T1000 (cell line): ENCODE measurements at places on chromosomes 1 and 21.

GRCh38 chr1:4027492-4028138 lies 127.5 kb upstream of the C1orf174 start:
- DNase-seq, result no peak

DNA sequence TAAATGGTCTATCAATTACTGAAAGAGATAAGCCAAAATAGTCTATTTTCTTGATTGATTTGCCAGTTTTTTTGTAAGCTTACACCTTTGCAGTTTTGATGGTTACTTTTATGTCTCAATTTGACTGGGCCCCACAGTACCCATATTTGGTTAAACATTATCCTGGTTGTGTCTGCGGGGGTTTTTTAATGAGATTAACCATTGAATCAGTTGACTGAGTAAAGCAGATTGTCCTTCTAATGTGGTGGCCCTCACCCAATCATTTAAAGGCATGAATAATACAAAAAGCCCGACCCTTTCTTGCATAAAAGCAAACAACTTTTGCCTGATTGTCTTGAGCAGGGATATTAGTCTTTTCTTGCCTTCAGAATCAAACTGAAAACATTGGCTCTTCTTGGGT lies 650.0 kb upstream of the RGS18 start:
- DNase-seq, result no peak

DNA sequence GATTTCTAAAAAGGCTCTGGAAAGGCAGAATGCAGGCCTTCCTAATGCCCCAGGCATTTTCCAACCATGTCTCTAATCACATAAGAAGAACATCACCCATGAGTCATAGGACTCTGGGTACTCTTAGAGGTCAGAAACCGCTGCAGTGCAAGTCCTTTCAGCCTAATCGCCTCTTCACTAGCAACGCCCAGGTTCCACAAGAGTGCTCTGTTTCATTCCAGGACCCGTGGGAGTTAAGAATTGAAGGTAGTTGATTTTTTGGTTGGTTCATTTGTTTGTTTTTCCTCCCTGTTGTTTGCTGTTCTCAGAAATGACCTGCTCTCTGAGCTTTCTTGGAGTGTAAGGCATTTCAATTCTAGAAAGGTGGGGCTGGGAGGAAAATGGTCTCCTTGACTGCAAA lies 123.2 kb downstream of the NR5A2 start:
- DNase-seq, result peak; percentile 44

- DNase-seq, result no peak
These were observed 79.2 kb upstream of the SAMD11 start for GRCh38 chr1:844472-845026.

DNA sequence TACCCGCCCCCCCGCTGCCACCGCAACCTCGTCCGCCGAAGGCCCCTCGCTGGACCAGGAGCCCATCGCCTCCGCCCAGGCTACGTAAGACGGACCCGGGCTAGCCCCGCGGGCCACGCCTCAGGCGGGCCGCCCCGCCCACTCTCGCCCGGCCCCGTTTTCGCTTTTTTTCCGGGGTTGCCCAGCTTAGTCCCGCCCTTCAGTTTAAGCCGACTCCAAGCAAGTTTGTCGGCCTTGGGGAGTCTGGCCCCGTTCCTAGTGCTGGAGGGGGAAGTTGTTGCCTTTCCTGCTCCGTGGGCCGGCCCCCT lies 3.0 kb downstream of the RUSC1 start:
- DNase-seq, result peak; percentile 68

DNA sequence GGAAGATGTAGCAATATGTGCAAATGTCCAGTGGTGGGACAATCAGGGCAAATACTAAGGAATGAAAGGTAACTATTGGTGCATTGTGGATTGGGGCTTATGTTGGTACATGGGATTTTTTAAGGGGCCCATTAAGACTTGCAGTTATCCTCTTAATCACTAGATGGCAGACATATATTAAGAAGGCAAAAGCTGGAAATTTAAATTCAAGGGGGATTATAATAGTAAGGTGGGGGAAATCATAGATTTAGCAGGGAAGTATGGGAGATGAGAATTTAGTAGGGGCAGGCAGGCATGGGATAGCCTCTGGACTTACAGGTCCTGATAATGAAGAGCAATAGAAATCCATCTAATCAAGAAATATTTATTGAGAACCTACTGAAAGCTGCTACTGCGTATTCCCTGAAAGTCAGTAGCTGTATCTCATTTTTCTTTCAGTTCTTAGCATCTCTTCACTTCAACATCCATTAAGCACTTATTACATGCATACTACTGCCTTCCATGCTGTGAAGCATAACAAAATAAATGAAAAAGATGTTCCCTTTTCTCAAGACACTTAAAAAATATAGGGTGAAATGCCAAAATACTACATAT lies 251.8 kb downstream of the CRB1 start:
- DNase-seq, result no peak

DNA sequence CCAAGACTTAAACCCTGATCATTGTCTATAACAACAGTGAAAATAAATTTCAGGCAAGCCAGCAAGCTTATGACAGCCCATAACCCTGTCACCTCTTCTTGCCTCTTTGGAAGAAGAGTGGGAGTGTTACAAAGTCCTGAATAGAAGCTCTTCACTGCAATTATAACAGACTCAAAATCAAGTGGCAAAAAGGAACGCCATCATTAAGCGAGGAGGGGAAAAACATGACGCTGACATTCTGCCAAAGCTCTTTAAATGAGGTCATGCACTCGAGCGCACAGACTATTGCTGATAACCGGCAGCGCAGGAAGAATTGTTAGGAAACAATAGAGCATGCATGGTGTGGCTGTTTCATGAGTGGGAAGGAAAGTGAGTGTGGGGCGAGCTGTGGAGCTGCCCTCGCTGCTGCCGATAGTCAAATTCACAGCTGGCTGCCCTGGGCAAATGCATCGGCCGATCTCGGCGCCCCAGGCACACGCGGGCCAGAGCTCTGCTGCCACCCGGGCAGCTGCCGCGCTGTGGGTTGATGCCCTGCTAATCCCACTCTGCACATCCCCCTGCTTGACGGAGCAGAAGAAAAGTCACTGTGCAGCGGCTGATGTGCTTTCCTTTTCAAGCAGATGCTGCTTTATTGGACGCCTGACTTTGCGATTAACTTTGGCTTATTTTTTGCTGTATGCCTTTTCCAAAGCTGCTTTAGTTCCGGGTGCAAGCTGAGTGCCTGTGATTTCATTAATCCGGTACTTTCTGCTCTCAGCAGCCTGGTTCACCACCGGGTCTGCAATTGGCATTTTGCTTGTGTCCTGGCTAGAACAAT lies 102.4 kb upstream of the ST6GALNAC5 start:
- no peak for DNase-seq

GRCh38 chr1:11838349-11839272 lies 9.0 kb downstream of the NPPA start:
- DNase-seq, result peak; percentile 43

- DNase-seq, result no peak
These were observed 56.9 kb downstream of the PTPRF start for GRCh38 chr1:43587594-43587993.

DNA sequence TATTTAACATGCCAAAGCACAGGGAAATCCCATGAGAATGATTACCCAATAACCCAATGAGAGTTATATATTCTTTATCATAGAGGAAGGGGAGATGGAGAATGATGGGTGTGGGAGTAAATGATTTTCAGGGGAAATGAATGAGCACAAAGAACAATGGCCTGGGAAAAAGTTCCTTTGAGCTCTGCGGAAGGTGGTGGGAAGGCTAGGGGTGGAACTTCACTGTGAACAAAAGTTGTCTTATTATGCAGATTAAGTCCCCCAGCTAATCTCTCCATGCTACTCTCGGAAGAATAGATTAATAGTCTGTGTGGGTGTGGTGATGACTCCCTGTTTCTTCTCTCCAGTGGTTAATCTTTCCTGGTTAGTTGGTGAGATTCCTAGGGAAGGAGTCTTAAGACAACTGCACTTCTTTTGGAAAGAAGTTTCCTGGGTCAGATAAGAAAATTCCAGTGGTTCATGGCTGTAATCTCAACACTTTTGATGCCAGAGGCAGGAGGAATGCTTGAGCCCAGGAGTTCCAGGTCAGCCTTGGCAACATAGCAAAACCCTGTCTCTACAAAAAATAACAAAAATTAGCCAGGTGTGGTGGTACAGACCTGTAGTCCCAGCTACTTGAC lies 71.6 kb downstream of the DNTTIP2 start:
- no peak for DNase-seq

GRCh38 chr21:31426235-31426797 lies 82.3 kb upstream of the TIAM1 start:
- no peak for DNase-seq

- no peak for DNase-seq
These were observed 3.1 kb upstream of the DDAH1 start for GRCh38 chr1:85467929-85468540.

DNA sequence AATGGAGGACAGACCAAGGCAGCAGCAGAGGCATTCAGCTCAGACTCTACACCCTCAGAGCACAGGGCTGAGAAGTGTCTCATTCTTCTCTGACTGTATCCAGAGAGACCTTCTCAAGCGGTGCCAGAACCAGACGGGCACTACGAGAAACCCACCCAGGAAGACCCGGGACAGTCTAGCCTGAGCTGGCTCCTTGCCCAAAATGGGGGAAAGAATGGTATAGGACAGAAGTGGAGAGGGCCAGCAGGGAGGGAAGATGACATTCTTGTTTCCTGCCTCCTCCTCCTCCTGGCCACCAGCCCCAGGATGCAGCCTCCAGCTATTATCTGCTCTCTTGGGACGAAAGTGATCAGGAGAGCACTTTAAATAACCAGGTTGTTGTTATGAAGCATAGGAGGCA lies 22.6 kb upstream of the PRELP start:
- no peak for DNase-seq

- no peak for DNase-seq
These were observed 69.6 kb upstream of the SGIP1 start for GRCh38 chr1:66464351-66464750.

DNA sequence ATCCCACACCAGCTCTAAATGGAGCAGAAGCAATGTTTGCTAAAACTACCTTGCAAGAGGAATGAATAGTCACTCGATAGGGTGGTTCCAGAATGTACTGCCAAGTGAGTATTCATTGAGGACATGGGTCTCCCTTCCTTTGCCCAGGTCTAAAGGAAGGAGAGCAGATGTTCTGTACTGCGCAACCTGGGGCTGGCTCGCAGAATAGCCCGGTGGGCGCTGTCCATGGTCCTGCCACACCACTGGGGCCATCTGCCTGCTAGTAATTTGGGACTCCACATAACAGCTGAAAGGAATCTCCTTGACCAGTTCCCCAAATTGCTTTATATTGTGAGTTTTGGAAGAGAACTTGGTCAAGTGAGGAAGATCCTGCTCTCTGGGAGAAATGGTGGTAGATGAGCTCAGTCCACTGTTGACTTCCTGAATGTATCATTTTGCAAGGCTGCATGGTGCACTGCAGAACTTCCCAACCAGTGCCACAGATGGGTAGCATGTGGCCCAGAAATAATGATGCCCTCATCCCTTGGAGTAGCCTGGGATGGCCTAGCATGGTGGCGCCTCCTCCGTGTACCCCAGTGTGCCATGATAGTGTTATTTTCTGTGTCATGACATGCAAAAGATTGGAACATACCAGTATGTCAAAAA lies 5.7 kb downstream of the SLC6A17 start:
- DNase-seq, result peak; percentile 41

- DNase-seq, result no peak
These were observed 20.0 kb upstream of the CLIC6 start for GRCh38 chr21:34648739-34649297.

- DNase-seq, result no peak
These were observed 85.9 kb downstream of the TCP10L start for GRCh38 chr21:32499249-32500055.

DNA sequence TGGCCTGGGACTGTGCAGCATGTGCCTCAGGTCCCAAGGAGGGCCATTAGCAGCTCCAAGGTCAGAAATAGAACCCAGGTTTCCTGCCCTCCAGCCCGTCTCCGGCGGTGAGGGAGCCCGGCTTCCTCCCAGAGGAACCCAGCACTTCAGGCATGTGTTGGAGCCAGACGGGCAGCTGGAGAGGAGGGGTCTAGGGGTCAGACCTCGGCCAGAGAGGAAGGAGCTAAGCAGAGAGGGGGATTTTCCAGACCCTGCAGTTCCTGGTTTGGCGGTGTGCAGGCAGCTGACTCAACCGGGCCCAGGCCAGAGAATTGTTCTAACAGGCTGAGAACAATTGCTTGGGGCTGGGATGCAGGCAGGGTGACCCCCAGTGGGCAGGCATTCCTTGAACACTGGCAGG lies 37.1 kb downstream of the HSPG2 start:
- DNase-seq, result no peak

- no peak for DNase-seq
These were observed 166.7 kb downstream of the ADGRL4 start for GRCh38 chr1:78839704-78840277.

GRCh38 chr21:34936883-34937563 lies 112.1 kb downstream of the RUNX1 start:
- no peak for DNase-seq

DNA sequence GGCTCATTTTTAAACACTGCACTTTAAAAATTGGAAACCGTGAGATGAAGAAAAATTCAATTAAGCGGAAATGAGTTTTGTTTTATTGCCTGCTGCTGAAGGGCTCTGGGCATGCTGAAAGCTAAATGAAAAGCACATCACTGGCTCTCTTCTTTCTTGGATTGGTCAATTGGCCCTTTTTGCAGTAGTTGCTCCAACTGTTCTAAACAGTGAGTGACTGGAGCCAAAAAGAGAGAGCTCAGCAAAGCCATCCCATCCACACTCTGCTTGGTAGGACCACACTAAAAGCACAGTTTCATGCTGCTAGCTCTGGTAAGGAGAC lies 48.1 kb downstream of the LHX4 start:
- DNase-seq, result no peak

- no peak for DNase-seq
These were observed 63.0 kb downstream of the RAP1GAP start for GRCh38 chr1:21605964-21606705.

- no peak for DNase-seq
These were observed 132.8 kb downstream of the CASZ1 start for GRCh38 chr1:10663678-10664035.

DNA sequence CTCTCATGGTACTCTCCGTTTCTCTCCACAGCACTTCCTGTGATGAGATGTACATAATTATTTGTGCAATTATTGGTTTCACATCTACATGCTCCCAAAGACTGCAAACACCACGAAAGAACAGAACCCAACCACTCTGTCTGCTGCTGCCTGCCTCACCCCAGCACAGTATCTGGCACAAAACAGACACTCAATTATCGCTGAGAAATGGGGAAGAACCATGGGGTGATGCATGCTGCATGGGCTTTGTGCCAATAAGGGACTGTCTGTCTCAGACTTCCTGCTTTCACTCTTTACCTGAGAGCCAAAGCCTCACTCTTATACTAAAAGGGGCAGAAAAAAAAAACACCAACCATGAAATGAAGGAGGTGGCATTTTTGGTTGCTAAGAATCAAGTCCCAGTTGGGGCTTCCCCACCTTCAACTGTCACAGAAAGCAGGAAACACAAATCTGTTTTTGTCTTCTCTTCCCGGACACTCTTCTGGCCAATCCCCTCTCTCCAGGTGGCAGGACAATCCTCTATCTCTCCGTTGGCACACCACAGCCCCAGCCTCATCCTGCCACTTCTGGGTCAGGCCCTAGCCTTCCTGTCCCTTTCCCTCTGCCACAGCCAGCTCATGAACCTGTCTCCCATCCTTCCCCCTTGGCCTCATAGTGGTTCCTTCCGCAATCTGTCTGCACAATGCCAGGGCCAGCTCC lies 82.0 kb downstream of the TGFBR3 start:
- DNase-seq, result no peak
